ENCODE measurements at places on chromosomes 6 and 20.
A peak's percentile ranks its signal among the peaks of the same experiment; 100 is the strongest.

DNA sequence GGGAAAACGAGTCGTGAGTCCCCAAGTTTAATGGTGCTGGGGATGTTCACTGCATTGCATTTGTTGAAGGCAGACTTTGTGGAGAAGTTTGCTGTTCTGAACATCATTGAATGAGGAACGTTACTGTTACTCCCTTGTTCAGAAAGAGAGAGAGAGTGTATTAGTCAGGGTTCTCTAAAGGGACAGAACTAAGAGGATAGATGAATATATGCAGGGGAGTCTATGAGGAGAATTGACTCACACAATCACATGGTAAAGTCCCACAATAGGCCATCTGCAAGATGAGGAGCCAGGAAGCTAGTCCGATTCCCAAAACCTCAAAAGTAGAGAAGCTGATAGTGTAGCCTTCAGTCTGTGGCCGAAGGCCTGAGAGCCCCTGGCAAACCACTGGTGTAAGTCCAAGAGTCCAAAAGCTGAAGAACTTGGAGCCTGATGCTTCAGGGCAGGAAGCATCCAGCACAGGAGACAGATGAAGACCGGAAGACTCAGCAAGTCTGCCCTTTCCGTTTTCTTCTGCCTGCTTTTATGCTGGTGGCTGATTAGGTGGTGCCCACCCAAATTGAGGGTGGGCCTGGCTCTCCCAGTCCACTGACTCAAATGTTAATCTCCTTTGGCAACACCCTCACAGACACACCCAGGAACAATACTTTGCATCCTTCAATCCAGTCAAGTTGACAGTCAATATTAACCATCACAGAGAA is 223.5 kb upstream of the PCSK2 start:
- no peak for DNase-seq

DNA sequence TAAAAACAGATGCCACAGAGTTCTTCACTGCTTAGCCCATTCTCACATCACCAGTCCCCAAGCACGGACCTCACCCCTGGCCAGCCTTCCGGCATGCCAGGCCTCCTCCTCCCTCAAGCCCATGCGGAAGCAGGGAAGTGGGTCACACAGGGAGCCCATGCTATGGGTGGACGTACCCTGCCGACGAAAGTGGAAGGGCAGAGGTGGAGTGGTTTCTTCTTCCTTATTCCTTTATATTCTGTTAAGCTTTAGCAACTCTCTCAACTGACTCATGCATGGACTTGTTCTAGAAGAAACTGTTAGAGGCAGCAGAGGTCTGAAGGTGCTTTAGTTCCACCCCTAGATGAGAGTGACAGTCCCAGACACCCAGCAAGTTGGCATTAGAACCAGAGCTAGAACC is 118.6 kb downstream of the LY86 start:
- no peak for DNase-seq

DNA sequence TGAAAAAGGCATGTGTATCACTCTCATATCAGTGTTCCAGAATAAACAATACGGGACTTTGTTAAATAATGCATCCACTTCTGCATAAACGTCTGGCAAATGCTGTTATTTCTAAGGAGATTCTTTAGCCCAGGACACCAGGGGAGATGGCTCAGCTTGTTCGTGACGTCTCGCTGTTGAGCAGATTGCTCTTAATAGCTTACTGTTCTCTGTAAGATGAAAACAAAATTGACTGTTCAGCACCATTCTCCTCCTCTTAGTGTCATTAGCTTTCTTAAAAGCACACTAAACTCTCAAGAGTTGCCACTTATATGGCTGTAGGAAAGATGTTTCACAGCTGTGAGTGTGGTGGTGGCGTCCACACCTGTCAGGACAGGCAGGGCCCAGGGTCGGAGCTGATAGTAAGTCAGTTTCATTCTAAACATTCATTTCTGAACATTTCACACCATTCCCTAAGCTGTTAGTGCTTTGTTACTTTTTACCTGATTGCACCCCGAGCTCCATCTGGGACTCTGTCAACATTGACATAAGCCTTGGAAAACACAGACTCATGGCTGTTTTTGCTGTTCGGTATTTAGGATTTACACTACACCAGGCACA is 132.1 kb downstream of the ZDHHC14 start:
- no peak for DNase-seq

GRCh38 chr6:135116571-135116970 is 61.9 kb upstream of the HBS1L start:
- DNase-seq, result no peak

GRCh38 chr6:126195625-126196236 is 144.2 kb upstream of the CENPW start:
- DNase-seq, result no peak

DNA sequence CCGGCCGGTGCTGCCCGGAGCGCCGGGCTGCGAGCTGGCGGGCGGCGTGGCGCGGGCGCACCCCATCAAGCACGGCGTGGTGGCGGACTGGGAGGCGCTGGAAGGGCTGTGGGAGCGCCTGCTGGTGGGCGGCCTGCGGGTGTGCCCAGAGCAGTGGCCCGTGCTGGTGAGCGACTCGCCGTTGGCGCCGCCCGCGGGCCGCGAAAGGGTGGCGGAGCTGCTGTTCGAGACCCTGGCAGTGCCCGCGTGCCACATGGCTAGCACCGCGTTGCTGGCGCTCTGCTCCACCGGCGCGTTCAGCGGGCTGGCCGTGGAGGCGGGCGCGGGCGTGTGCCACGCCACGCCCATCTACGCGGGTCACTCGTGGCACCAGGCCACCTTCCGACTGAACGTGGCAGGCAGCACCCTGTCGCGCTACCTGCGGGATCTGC is 517 bp downstream of the ACTL10 start:
- DNase-seq, result no peak

GRCh38 chr6:37048851-37049757 is 43.6 kb downstream of the FGD2 start:
- DNase-seq, result peak; percentile 72

- no peak for DNase-seq
These were observed 4.3 kb downstream of the APCDD1L start for GRCh38 chr20:58510921-58511320.

GRCh38 chr6:88982720-88983119 is 19.3 kb upstream of the RNGTT start:
- peak; percentile 76 for DNase-seq

- peak; percentile 11 for DNase-seq
These were observed 6.0 kb upstream of the SMIM28 start for GRCh38 chr6:138371720-138372119.

GRCh38 chr6:7919871-7920270 is 9.3 kb upstream of the TXNDC5 start:
- peak; percentile 78 for DNase-seq

DNA sequence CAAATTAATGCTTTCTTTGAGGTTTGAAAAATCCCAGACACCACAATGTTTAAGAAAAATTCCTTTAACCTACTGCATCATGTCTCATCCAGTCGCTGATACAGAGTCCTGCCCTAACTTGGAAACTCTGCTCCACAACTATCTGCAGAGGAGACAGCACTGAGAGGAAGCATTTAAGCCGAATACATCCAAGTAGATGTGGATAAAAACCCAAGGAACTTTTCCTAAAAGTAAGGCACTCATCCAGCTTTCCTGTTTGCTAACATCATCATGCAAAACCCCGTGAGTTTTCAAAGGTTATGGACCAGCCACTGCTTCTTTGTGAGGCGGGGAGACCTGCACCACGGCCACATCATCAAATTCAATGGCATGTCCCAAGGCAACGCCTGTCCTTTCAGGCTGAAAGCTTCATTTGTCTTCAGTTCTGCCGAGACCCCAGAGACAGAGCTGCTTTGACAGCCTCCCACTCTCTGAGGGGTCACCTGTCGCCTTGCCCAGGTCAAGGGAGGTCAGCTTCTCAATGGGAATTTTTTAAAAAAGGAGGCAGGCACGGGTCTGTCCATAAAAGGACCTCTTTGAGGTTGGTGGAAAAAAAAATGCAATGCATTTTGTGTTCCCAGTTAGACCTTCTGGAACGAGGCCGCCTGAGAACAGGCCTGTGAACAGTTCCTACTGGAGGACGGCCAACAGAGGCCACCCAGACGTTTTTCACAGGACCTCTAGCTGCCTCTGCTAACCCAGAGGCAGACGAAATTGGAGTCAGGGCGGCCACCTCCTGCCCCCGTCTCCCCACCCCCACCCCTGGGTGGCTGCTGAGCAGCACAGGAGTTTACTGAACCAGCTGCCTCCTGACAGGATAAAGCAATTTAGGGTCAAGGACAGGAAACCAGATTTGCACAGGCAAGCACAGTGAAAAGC is 142.5 kb upstream of the HDDC2 start:
- no peak for DNase-seq

DNA sequence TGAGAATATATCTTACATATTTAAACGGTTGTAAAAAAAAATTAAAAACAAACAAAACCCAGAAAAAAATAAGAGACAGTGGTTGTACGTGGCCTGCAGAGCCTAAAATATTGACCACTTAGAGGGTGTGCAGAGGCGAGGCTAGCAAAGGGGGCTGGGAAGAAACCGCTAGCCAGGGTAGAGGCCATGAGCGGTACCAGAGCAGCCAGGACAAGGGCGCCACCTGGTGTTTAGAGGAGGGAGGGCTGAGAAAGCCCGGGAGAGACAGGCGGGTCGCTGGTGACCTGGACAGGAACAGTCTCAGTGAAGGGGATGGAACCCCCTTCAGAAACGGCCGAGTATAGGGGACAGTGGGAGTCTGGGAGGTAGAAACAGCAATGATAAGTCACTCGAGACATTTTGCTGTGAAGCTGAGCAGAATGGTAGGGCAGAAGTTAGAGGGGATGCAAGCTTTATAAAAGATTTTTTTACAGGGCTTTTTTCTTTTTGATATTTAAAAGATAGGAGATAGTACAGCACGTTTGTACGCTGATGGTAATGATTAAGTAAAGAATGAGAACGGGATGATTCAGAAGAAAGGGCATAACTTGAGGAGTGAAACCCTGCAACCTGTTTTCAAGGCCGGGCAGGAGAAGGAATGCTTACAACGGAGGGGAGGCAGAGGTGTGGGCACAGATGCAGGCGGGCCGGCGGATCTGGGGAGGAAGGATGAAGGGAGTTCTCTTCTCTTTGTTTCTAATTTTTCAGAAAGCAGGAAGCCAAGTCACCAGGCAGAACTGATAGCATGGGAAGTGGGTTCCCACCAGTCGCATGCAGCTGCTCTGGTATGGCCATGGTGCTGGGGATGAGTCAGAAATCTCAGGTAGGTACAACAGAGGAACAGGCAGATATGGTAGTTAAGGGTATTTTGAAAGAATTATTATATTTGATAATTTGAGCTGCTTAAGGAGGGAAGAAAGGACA is 76.2 kb downstream of the FAM229B start:
- DNase-seq, result peak; percentile 60

DNA sequence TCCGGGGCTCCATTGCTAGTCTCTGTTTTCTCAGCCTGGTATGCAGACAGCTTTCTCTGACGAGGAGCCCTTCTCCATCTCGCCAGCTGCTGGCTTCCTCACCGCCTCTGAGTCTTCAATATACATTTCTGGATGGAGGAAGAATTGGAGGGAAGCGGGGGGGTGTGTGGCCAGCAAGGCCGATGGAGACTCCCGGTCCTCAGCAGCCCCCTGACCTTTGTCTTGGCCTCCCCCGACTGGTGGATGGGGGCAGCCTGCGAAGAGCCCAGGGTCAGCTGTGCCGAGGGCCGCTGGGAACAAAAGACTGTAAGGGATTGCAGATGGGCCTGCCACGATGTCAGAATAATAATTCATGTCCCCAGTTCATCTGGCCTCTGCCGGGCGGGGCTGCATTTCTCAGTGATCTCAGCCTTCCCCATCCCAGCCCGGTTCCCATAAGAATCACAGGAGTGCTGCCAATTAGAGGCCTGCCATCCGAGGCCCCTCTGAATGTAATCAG is 54.3 kb upstream of the STX16 start:
- peak; percentile 47 for DNase-seq

GRCh38 chr20:58649288-58650180 is 1.5 kb upstream of the STX16 start:
- no peak for DNase-seq
